ENCODE measurements at places on chromosomes 12 and 14. TPM values are rescaled to one million over a fixed set of nuclear protein-coding genes. Genes with fewer than 3 reads are reported as not detected.

SELPLG gene
- 15.1 TPM for total RNA-seq

TMPRSS12 gene
- not detected for total RNA-seq

SLC17A8 gene
- total RNA-seq = not detected

GPR84 gene
- not detected for total RNA-seq

ACVRL1 gene
- total RNA-seq = 90.9 TPM

PARPBP gene
- 0.63 TPM for total RNA-seq

MRPL42 gene
- total RNA-seq = 23.2 TPM

GYS2 gene
- not detected for total RNA-seq

TNFAIP2 gene
- total RNA-seq = 47.1 TPM

SERPINA10 gene
- not detected for total RNA-seq

SERPINA3 gene
- 85.0 TPM for total RNA-seq

PZP gene
- total RNA-seq = 0.30 TPM

DAO gene
- not detected for total RNA-seq

PPM1H gene
- 1.7 TPM for total RNA-seq

THAP2 gene
- total RNA-seq = 2.2 TPM

KTN1 gene
- total RNA-seq = 162 TPM

PLA2G1B gene
- not detected for total RNA-seq

APOF gene
- not detected for total RNA-seq

BICDL1 gene
- not detected for total RNA-seq

ACOT6 gene
- 0.39 TPM for total RNA-seq

PLEKHD1 gene
- total RNA-seq = not detected

ATF1 gene
- total RNA-seq = 16.8 TPM

GZMH gene
- total RNA-seq = not detected

MYF6 gene
- not detected for total RNA-seq

AKAP6 gene
- 10.7 TPM for total RNA-seq

ADCY6 gene
- 57.0 TPM for total RNA-seq

PLEKHG3 gene
- 59.2 TPM for total RNA-seq

MYO1H gene
- 0.20 TPM for total RNA-seq

FGF23 gene
- total RNA-seq = not detected

KRT82 gene
- total RNA-seq = not detected

AQP2 gene
- not detected for total RNA-seq

FITM1 gene
- total RNA-seq = not detected

RHOJ gene
- 12.0 TPM for total RNA-seq

PLCZ1 gene
- total RNA-seq = not detected

TGFB3 gene
- total RNA-seq = 3.1 TPM

CLEC4A gene
- 6.9 TPM for total RNA-seq

SLC8B1 gene
- total RNA-seq = 65.5 TPM

SOX5 gene
- total RNA-seq = 35.3 TPM

TEAD4 gene
- 20.1 TPM for total RNA-seq

SMOC1 gene
- 12.7 TPM for total RNA-seq

EXOC3L4 gene
- total RNA-seq = 0.87 TPM

FGD4 gene
- total RNA-seq = 89.2 TPM

GSC gene
- 2.1 TPM for total RNA-seq

Measured in tibial nerve (tissue), 4 donors.